ENCODE measurements at places on chromosomes 2 and 18.

DNA sequence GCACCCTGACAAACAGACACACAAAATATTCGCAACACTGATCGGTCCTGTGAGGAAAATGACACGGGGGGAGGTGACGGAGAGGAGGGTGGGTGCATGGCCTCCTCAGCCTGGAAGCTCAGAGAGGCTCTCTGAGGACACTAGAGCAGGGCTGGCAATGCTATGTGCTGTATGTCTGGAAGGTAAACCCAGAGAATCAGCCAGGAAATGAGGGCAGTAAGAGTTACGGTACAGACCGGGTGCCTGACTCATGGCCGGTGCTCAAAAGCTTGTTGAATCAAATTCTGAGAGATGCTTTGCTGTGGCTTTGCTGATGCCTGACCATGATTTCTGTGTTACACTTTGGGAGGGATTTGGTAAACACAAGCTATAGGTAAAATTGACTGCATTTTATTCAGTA is 81.9 kb downstream of the CCDC93 start:
- no peak for DNase-seq

GRCh38 chr2:222052934-222053367 is 245.8 kb downstream of the PAX3 start:
- no peak for DNase-seq

GRCh38 chr2:80852079-80852807 is 547.7 kb upstream of the LRRTM1 start:
- DNase-seq: no peak

- DNase-seq: peak; percentile 7
These were observed 364.4 kb downstream of the ZNF521 start for GRCh38 chr18:24987303-24988252.

- DNase-seq: no peak
These were observed 103.1 kb upstream of the APCDD1 start for GRCh38 chr18:10351219-10351818.

GRCh38 chr2:23683001-23683400 is 243.9 kb downstream of the ATAD2B start:
- no peak for DNase-seq

DNA sequence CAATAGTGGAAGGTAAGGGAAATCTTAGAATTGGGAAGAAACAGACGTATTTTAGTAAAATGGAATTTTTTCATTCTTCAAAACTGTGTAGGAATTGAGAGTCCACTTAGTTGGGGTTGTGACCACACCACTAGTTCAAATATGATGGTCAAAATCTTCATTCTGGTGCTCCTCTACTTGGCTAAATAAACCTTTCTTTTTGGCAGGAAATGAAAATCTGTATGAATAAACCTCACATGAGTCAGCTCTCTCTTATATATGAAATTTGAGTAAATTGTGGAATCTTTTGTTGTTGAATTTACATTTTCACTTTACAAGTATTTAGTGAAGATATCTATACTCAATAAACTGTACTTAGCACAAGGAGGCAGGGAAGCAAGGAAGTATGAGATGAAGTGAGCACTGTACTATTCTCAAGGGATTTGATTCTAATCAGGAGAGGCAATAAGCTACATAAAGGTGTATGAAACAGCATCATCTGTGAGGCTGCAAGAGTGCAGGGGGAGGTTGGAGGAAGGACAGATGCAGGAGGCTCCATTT is 20.5 kb downstream of the IL18R1 start:
- no peak for DNase-seq

DNA sequence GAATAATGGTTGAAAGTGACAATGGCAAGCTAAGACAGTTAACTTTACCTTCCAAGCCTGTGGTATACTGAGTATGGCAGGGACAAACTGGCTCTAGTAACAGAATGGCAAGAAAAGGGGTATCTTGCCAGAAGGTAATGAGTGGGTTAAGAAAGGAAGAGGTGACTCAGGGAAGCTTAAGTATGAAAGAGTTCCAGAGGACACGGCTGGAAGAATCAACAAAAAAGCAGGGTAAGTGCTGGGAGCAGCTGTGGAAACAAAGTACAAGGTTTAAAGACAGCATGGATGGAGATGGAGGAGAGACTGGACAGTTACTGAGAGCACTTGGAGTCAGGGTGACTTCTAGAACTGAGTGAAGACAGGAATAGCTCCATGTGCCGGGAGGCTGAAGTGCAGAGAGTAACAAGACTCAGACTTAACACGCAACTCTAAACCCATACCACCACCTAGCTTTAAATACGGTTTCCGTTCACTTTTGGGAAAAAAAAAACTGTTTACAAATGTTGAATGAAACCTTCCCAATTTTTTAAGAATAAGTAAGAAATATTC is 69.0 kb downstream of the REV1 start:
- DNase-seq: no peak

DNA sequence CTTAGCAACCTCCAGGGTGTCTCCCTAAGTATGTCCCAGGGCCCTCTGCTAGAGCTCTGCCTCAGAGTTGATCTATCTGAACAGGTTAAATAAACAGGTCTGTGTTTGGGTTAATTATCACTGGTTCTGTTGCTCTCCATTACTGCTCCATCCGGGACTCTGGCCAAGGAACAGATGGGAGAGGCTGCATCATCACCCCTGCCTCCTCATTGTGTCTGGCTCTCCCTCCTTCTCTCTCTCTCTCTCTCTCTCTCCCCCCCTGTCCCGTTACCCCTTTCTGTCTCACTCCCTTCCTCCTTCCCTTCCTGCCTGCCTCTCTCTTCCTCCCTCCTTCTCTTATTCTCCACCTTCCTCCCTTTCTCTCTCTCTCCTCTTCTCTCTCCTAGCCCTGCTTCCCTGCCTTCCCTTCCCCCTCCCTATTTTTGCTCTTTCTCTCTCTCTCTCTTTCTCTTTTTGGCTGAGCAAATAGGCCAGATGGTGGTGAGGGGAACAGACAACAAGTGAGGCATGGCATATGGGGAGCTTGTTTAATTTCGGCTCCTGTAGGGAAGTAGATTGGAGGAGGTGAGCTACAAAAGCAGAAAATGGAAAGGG is 62.1 kb downstream of the SETBP1 start:
- peak; percentile 82 for DNase-seq

- no peak for DNase-seq
These were observed 36.1 kb upstream of the MYO3B start for GRCh38 chr2:170141865-170142264.

DNA sequence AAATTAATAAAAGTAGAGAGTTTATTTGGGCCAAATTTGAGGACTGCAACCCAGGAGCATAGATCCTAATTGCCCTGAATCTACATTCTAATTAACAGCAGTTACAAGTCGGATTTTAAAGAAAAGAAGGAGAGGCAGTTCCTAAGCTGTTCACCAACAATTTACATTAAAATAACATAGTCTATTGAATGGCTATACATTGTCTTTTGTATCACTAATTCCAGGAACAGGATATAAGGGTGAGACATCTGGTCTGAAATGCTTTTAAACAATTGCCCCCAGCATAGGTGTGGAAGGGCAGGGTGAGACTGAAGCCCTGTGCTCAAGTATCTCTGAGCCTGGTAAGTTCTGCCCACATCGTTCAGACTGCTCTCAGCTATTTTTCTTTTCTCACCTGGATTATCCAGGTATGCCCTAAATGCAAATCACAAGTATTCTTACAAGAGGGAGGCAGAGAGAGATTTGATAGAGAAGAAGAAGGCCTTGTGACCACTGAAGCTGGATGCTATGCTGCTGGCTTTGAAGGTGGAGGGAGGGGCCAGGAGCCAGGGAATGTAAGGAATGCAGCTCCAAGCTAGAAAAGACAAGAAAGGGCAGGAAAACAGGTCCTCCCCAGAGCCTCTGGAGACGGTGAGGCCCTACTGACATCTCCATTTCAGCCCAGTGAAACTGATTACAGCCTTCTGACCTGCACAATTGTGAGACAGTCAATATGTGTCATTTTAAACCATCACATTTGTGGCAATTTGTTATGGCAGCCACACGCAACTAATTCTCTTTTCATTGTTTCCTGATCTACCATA is 189.4 kb upstream of the ARL4C start:
- no peak for DNase-seq

DNA sequence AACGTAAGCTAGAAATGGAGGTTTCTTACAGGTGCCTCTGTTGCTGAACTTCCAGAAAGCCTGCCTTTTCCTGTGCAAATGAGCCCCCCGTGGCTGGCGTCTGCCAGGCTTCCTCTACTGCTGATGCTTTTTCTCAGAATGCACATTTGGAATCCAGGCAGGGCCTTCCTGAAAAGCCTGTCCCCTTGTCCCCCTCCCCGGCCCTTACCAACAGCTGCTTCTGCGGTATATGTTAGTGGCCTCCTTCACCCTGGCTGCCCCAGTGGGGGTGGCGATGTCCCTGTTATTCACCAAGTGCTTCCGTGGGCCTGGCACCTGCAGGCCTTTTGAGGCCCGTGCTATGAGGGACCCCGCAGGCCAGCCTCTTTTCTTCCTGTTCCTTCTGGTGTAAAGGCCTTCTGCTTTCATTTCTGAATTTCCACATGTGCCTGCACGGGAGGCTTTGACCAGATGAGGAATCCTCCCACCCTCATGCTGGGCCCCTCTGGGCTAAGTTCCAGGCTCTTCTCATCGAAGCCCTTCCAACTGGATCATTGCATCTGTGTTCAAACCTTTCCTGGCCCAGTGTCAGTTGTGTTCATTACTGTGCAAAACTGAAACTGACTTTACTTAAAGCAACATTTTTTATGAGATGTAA is 10.4 kb downstream of the CNDP2 start:
- DNase-seq: peak; percentile 49

DNA sequence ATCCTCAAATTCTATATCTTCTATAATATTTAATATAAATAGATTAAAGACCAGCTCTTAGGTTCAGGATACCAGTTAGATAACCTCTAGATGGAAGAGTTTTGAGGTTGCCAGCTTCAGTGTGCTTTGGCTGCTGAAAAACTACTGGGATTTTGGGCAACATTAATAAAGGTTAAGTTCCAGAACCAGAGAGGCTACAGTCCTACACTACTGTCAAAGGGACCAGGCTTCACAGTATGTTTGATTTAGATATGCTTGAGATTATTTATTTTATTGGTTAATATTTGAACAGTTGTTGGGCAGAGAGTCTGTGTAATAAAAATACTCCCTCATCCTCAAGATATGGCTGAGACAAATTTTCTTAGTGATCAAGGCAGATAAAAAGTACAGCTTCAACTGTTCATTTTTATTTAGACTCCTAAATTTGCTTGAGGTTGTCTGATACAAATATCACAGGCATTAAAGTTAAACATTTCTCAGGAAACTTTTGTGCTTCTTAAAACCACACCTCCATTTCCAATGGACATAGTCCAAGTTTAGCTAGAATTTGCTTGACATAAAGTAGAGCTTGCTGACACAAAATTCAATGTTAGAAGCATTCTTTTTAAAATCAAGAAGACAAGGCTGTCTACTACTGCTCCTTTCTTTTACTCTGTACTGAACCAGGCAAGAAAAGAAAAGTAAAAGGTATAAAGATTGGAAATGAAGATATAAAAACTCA is 19.7 kb upstream of the TMEM17 start:
- no peak for DNase-seq

DNA sequence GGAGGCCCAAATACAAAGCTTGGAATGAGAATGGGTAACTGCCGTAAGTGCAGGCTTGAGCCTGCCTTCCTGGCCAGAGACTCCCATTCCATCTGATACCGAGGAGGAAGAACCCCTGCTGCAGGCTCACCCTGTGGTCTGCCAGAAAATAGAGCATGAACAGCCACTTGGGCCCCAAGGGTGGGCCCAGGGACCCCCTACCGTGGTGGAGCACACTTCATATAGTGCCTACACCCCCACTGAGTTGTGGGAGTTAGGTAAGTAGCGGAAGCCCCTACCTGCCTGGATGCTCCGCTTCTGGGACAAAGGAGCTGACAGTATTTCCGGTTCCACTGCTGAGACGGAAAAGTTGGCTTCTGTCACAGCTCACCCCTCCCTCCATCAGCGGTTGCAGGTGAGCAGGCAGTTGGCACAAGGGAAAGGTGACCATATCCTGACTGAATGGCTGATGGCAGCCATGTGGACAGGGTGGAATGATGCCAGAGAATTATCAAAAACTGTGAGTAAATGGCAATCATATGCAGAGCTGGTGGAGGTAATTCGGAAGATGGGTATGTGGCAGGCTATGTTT is 11.5 kb upstream of the C2orf42 start:
- no peak for DNase-seq

- no peak for DNase-seq
These were observed 5.0 kb downstream of the CAB39 start for GRCh38 chr2:230717600-230717999.

DNA sequence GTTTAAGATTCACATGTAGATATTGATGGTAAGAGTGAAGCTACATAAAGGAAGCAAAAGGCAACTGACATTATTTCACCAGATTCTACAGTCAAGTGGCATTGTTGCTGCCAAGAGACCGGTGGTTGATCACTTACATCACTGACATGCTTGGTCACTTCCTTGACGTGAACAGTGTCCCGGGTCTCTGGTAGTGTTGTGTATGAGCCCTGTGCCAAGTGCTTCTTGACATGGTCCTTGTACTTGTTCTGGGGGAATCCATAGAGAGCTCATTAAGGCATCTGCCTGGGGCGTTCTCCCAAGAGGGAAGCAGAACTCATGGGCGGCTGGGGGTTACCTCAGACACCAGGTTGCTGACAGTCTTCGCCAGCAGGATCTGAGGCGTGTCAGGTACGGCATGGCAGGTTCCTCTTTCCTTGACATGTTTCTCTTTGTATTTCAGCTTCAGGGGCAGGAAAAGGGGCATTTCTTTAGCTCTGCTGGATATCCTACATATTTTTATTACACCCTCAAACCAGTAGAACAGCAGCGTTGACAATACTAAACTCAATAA is 116.2 kb downstream of the RIF1 start:
- no peak for DNase-seq

GRCh38 chr18:30500240-30500945 is 542.1 kb downstream of the DSC3 start:
- DNase-seq: no peak

GRCh38 chr2:162007447-162008040 is 66.5 kb downstream of the DPP4 start:
- DNase-seq: no peak

DNA sequence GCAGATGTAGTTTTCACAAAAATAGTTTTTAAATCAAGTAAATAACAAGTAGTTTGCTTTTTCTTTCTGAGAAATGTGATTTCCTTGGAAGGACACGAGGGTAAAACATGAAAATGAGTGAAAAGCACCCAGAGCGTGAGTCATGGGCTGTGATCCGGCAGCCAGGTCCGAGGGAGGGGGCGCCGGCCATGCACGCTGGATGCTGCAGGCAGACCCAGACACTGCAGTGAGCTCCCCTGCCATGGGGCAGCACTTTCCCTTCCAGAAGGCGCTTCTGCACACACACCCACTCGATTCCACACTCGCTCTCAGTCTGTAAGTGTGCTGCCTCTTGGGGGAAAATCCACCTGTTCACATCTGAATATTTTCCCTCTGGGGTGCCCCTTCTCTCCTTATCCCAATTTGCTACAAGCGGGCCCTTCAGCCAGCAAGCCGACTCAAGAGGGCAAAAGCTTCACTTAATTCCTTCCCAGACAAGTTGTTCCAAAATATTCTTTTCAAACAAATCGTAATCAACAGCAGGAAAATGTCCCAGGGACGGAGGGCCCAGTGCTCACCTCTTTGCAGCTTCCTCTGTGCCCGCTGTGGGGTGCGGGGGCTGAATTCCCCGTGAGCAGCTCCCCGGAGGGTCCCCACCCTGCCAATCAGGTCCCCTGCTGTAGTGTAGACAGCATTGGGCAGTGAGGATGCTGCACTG is 87.0 kb upstream of the ID2 start:
- no peak for DNase-seq

Data from Ammon's horn (tissue), 1 donor.